ENCODE measurements at places on chromosomes 6 and 20.

GRCh38 chr6:1613688-1614447 is 4.2 kb downstream of the FOXC1 start:
- no peak for DNase-seq

GRCh38 chr6:34922177-34922663 is 33.2 kb downstream of the ANKS1A start:
- no peak for DNase-seq

- no peak for DNase-seq
Observed at GRCh38 chr20:61541537-61541936, 289.5 kb downstream of the CDH4 start.

DNA sequence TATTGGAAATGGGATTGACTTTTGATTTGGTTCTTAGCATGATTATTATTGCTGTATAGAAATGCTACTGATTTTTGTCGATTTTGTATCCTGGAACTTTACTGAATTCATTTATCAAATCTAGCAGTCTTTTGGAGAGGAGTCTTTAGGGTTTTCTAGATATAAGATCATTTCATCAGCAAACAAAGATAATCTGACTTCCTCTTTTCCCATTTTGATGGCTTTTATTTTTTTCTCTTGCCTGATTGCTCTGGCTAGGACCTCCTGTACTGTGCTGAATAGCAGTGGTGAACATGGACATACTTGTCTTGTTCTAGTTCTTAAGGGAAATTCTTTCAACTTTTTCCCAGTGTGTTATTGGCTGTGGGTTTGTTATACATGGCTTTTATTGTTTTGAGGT is 64.6 kb downstream of the ZC2HC1B start:
- no peak for DNase-seq

DNA sequence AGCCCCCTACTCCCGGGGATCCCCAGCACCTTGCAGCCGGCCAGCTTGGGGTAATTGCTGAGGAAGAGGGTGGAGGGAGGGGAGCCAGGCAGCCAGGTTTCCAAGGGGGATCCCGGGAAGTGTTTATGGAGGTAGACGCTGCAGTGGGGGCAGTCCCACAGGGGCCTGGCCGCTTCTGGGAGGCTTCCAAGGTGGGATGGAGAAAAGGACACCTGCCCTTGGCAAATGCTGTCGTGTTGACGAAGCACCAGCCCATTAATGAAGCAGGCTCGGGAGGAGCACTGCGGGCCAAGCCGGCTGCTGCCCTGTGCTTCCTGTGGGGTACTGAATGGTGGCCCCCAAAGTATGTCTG is 82.4 kb downstream of the TMEM242 start:
- DNase-seq, result no peak

GRCh38 chr20:38302786-38303185 is 1.2 kb upstream of the BPI start:
- DNase-seq, result no peak

GRCh38 chr6:155221086-155221485 is 42.7 kb upstream of the CLDN20 start:
- DNase-seq, result no peak

DNA sequence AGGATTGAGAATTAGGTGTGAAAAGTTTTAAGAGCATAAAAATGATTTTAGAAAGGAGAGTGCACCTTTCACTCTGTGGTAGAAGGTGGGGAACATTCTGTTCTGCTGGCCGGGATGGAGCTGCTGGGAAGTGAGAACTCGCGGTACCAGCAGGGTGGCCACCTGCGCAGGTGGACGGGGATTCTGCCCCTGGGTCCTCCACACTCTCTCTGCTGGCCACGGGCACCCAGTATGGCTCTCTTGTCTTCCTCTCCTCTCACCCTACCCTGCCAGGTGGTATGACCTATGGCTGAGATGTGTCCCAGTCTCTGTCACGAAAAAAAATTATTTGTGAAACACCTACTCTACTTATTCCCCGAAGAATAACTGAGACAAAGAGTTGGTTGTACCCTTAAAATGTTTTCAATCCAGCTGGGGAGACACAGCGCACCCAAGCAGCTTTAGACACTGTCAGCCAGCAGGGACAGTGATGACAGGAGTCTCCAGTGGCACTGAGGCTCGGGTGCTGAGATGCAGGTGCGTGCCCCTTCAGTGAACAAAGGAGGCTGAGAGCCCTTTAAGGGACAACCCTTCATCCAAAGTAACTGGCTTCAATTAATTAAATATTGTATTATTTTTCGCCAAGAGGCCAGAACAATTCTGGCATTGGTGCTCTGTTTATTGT is 195.4 kb downstream of the TBXT start:
- DNase-seq, result no peak

- no peak for DNase-seq
Observed at GRCh38 chr6:18707714-18708439, 320.7 kb downstream of the RNF144B start.

- DNase-seq, result no peak
Observed at GRCh38 chr6:50716899-50717509, 3.7 kb downstream of the TFAP2D start.

GRCh38 chr20:47821481-47822100 is 36.3 kb upstream of the SULF2 start:
- DNase-seq, result no peak

- no peak for DNase-seq
Observed at GRCh38 chr6:41467061-41467460, 79.1 kb upstream of the FOXP4 start.

- DNase-seq, result no peak
Observed at GRCh38 chr20:33172781-33173180, 4.8 kb downstream of the BPIFA2 start.

GRCh38 chr20:17825960-17826843 is 126.4 kb downstream of the BANF2 start:
- no peak for DNase-seq

DNA sequence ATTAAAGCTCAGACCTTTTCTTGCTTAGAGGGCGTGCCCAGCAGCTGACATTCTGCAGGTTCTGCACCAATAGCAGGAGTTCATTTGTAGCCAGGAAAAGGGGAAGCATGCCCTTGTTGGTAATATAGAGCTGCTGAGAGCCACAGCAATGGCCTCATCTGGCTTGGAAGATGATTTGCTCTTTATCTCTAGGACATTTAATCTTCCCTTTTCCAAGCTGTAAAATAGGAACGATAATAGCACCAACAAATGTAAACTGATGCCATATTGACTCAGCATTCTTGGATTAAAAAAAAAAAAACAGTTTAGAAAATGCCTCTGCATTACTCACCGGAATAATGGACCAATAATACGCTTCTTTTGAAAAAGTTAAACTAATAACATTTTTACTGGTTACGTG is 93.4 kb upstream of the SLC2A12 start:
- DNase-seq, result no peak

GRCh38 chr6:7062451-7063162 is 45.2 kb upstream of the RREB1 start:
- no peak for DNase-seq

GRCh38 chr6:92708945-92709344 is 710.4 kb downstream of the EPHA7 start:
- no peak for DNase-seq

DNA sequence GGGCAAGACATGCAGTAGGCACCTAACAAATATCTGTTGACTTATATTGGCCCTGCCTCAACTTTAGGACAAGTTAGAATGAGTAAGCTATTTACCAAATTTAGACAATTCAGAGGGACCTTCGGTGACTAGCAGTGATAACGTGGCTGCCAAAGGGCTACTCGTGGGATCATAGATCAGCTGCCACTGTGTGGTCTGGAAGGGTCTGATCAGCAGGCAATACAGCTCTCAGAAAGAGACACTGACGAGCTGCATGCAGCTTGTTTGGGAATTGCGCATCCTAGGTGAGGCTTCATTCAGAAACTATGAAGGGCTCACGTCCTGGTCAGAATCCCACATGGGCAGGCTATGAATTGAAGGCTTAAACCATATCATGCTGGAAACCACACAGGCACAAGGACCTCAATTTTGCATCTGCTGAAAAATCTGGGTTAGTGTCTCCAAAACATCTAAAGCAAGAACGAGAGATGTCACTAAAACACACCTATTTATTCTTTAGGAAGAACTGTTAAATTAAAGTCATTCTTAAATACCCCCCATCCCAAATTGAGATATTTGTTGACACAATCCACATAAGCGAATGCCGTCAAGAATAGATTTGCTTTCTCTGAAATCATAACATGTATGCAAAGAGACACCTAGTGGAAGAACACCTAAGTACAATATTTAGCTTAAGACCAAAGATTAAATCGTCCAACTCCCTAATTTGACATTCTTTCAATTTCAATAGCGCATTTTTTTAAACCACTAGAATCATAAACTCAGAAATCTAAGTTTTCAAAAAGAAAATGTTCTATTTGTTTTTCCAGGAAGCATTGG is 79.6 kb downstream of the IPCEF1 start:
- no peak for DNase-seq

DNA sequence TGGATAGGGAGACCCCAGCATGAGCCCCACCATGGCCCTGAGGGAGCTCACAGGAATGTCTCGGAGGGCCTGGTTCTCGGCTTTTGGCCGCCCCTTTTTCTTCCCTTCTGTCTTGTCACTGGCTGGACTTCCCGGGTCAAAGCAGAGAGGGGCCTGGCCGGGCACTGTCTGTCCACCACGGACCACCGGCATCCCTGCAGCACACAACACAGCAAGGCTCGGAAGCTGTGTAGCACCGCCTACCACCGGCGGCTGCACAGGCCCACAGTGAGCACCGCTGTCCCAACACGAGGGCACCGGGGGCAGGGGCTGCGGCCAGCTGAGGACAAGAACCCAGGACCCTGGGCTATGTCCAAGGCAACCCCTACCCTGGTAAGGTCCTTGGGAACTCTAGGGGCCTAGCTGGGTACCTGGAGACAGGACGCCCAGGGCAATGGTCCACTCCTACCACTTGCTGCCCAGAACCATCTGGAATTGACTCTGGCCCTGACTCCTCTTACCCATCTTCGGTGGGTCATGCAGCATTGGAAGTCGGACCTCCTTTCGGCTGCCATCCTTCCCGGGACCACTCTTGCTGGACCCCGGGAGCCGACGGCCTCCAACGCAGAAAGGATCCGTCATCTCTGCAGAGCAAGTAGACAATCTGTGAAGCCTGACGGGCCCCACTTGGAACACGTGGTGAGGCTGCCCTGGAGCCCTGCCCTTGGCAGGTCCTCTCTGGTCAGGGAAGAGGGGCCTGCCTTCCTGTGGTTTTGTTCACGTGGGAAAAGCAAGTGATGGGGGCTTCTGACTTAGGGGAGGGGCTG is 2.2 kb downstream of the ZNF512B start:
- no peak for DNase-seq

All from stimulated activated CD8-positive, alpha-beta memory T cell treated with anti-CD3 and anti-CD28 coated beads, Interleukin-15, amount 100 ng/mL, for 1 hour (primary cell).